H1 (cell line): ENCODE measurements at places on chromosomes 1 and 21.

DNA sequence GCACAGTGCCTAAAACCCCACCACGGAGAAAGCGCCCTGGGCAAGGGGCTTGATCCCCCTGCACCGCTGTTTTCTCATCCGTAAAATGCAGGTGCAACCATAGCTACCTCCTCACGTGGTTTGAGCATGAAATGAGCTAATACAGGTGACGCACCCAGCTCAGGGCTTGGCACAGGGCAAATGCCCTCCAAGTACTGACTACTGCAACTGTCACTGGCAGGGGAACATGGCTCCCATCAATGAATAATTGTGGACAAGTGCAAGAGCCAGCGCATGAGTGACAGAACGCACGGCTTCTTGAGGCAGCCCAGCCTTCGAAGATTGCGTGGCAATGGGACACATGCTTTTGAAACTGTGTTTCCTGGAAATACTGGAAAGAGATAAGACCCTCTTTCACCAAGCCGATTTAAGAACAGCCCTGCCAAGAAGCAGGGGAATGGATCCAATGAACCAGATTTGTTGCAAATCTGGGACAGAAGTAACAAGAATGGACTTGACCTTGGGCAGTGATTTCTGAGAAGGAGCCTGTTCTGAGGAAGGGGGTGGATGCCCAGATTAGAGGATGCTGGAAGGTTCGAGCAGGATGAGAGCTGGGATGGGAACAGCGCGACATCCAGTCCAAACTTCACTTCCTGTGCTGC, 92.8 kb upstream of the IFFO2 start:
- no peak for DNase-seq

DNA sequence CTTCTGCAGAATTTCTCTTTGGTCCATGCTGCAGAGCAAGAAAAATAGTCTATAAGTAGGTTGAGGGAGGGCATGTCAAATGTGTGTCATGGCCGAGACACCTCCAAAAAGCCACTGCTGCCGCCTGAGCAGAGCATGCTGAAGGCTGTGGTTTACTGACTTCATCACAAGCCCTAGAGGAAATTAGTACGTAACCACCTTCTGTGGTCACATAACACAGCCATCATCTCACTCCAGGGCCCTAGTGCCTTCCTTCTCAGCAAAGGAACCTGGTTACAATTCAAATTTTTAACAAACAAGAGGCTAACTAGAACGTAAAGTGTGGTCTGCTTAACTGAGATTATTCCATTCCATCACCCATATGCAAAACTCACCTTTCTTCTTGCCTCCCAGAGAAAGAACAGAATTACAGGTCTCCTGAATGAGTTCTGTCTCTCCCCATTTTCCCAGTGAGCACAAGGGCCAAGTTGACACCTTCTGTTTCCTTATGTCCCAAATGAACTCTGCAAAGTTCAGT, at the start of gene PTPN22:
Gene PTPN22, minus strand, starts transcription at position 116 of the 517 bp plus-strand sequence.
- no peak for DNase-seq

- peak; percentile 87 for DNase-seq
These were observed 1.9 kb downstream of the CSMD2 start for GRCh38 chr1:34162852-34163766.

- no peak for DNase-seq
These were observed 28.2 kb downstream of the STYXL2 start for GRCh38 chr1:167122121-167122480.

DNA sequence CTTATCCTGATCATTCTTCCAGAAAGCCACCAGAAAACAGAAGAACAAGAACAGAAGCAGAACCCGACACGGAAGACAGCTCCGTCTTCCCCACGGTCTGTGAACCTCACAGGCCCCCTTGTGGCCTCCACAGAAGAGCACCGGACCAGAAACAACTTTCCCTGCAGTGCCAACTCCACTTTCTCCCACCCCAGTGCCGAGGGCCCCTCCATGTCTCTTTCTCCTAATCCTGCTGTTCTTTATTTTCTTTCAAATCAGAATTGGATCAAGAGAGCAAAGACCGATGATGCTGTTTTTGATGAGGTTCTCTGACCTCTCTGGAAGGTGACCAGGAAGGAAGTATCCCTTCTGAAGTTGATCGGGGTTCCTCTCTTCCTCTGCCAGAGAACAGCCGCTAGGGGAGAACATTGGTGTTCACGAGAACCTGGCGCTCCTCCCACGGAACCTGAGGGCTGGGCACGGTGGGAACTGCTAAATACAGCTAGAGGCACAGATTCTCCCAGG, 58.9 kb upstream of the CTTNBP2NL start:
- no peak for DNase-seq

DNA sequence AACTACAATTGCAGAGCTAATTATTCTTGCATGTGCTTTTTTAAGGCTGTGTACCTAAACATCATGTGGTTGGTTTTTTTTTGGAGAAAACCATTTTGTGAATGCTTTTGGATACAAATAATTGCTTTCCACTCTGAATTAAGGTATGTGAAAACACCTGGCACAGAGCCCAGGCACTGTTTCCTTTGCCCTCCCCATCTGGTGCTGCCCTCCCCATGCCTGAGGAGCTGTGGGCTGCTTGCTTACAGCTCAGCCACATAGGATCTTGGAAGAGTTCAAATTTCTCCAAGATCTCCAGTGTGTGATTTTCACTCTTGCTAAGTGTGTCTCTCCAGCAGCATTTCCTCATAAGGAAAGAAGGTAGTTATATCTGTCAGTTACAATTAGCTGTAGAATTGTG, 27.8 kb downstream of the DNM3 start:
- DNase-seq: no peak

DNA sequence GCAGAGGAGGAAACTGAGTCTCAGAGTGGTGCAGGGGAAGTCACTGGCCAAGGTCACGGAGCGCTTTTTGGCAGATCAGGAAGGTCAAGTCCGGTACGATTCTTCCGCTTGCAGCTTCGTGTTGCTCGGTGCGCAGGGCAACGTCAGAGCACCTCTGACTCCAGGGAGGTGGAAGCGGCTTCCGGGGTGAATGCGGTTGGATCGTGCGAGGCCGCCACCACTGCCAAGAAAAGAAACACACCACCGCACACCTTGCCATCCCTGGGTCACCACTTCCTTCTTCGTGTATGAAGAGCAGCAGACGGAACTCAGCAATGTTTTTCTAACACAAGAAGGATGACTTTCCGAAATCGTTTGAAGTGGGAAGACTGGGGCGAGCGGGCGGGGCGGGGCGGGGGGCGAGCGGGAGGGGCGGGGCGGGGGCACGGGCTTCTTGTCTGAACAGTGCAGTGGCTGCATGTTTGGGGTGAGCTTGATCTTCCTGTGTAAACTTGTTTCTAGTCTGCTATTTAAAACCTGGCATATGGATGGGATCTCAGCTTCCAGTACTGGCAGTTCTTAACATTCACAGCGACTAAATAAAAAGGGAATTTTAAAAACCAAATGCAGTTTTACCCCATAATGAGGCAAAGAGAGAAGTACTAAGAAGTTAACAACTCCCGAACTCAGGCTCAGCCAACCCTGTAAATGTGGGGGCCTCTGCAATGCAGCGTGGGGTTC, 300.0 kb downstream of the RRAGC start:
- no peak for DNase-seq

- no peak for DNase-seq
These were observed 76.9 kb upstream of the RNPC3 start for GRCh38 chr1:103448560-103448959.

- no peak for DNase-seq
These were observed 114.6 kb upstream of the DUSP10 start for GRCh38 chr1:221856228-221857093.

DNA sequence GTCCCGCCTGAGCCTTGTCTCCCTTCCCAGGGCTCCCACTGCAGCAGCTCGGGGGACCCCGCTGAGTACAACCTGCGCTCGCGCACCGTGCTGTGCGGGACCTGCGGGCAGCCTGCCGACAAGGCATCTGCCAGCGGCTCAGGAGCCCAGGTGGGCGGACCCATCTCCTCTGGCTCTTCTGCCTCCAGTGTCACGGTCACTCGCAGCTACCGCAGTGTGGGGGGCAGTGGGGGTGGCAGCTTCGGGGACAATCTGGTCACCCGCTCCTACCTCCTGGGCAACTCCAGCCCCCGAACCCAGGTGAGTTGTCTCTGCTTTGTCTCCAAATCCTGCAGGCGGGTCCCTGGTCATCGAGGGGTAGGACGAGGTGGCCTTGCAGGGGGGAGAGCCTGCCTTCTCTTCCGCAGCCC, 14.9 kb upstream of the SEMA4A start:
- DNase-seq: no peak

DNA sequence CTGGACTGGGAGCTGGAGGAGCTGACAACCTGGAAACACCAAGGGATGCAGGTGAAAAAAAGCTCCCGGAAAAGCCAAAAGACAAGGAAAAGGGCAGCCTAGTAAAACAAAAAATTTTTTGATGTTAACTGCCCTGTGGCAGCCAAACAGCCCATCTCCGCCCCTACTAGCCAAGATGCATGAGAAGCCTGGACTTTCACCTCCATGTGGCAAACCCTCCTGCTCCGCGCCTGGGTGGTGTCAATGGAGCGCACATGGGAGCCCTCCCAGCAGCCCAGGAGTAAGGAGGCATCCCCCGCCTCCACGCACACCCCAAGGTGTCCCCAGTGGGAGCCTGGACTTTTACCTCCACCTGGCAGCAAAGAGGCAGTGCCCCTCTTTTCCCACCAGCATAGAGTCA, 30.5 kb downstream of the LEMD1 start:
- DNase-seq: no peak

DNA sequence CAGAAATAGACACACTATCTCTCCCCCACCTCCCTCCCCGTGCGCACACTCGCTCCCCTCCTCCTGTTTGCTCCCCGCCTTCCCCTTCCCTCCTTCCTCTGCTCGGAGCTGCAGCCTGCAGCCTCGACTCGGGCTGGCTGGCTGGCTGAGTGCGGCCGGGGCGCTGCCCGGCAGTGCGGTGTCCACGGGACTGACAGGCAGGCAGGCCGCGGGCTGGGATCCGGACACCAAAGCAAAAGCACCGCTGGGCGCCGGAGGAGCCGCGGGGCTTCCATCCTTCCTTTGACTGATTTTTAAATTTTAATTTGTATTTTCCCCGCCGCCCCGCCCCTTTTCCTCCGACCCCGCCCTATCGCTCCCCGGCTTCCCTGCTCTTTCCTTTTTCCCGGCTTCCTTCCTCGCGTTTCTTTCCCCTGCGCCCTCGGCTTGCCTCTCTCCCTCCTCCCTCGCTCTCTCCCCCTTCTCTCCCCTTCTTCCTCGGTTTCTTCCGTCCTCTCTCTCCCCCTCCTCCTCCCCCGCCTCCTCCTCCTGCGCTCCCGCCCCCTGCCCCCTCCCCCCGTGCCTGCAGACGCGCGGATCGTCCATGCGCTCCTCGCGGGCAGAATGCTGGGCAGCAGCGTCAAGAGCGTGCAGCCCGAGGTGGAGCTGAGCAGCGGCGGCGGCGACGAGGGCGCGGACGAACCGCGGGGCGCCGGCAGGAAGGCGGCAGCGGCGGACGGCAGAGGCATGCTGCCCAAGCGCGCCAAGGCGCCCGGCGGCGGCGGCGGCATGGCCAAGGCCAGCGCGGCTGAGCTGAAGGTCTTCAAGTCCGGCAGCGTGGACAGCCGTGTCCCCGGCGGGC, 109.4 kb downstream of the NAV1 start:
- peak; percentile 71 for DNase-seq

DNA sequence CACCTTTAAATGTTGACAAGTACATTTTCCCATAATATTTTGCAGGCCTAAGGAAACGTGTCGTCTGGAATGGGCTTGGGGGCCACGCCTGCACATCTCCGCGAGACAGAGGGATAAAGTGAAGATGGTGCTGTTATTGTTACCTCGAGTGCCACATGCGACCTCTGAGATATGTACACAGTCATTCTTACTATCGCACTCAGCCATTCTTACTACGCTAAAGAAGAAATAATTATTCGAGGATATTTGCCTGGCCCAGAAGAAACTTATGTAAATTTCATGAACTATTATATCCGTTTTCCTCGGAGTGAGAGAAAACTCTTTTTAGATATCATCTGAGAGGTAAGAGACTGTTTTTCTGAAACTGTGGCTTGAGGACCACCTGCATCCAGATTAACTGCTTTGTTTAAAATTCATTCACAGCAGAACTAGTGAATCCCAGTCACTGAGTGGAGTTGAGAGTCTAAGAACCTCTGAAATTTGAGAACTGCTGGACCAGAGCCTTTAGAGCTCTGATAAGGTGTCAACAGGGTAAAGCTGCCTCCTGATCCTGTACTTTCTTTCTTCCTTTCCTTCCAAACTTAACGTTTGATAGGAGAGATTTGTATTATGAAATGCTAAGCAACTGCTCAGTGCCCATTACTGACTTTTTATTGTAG, 811 bp downstream of the EXO1 start:
- no peak for DNase-seq

DNA sequence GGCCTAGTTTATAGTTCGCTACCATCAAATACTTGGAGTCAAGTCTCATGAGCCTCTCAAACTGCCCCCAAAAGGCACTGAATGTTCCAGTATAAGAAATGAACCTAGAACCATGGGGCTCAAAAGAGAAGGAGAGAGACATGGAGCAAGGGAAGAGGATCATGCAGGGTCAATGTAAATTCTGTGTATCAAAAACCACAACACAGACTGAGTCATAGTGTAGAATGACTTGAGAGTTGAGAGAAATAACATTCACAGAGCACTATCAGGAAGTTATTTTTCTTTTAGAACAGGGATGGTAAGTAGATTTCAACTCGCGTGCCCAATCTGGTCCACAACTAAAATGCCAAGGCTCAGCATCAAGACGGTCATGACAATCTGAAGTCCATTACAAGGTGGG, 59.8 kb downstream of the GNG12 start:
- no peak for DNase-seq

GRCh38 chr1:63799820-63800219, 26.0 kb downstream of the ROR1 start:
- DNase-seq: no peak

- no peak for DNase-seq
These were observed 2.8 kb upstream of the PHC2 start for GRCh38 chr1:33433509-33434362.

DNA sequence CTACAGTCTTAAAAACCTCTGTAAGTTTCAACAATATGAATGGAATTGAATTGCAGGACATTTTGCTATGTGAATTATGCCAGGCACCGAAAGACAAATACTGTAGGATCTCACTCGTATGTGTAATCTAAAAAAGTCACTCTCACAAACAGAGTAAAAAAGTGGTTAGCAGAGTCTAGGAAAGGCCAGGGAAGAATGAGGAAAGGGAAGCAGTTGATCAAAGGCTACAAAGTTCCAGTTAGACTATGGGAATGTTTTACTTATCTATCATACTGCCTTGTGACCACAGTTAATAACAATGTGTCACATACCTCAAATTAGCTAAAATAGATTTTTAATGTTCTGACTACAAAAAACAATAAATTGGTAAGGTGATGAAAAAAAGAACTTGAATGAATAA, 565.4 kb upstream of the BRINP3 start:
- DNase-seq: no peak

- no peak for DNase-seq
These were observed 51.8 kb upstream of the GFI1 start for GRCh38 chr1:92538413-92539061.

DNA sequence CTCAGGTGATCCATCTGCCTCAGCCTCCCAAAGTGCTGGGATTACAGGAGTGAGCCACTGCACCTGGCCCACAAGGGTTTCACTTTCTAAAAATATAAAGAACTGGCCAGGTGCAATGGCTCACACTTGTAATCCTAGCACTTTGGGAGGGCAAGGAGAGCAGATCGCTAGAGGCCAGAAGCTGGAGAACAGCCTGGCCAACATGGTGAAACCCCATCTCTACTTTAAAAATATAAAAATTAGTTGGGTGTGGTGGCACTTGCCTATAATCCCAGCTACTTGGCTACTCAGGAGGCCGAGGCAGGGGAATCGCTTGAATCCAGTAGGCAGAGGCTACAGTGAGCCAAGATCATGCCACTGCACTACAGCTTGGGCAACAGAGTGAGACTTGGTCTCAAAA, 25.7 kb downstream of the MRPL39 start:
- DNase-seq: no peak
